ENCODE measurements at places on chromosomes 5 and 9.

DNA sequence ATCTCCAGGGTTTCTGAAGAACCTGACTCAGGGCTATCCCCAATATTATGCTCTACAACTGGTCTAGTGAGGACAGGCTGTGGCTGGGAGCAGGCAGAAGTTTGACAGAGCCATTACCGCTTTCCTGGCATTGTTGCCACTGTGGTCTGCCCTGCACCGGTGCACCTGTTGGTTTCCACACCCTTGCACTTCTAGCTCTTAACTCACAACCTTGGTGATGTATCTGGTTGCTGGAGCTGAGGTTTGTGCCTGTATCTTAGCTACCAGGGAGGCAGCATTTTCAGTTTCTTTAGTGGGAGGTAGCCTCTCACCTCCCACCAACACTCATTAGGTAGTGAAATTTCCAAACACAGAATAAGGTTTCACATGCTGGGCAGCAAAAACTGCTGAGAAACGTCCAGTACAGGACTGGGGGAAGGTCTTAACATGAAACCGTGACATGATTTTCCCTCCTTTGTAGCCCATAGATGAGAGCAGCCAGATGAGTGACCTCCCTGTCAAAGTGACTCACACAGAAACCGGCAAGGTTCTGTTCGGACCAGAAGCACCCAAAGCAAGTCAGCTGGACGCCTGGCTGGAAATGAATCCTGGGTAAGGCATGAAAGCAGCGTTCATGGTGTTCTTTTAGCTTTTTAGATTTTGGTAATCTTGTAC lies 57.7 kb downstream of the SMARCA2 start:
- DNase-seq, result no peak

- DNase-seq, result no peak
These were observed 52.2 kb upstream of the TESK1 start for GRCh38 chr9:35552837-35553236.

DNA sequence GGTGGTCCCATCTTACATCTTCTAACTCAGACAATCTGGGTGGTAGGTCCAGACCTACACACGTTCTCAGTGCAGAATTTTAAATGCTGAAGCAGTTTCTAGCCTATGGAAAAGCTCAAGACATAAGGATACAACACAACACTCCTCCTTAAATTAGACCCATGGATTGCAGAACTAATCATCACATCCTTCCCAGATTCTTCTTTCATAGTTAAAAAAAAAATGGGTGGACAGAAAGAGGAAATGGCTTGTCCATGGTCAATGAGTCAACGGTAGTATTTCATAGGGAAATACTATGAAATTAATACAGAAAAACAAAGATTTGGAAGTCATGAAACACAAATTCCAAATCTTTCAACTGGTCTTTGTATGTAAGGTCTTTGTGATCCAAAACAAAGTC lies 106.9 kb downstream of the PAPPA start:
- no peak for DNase-seq

DNA sequence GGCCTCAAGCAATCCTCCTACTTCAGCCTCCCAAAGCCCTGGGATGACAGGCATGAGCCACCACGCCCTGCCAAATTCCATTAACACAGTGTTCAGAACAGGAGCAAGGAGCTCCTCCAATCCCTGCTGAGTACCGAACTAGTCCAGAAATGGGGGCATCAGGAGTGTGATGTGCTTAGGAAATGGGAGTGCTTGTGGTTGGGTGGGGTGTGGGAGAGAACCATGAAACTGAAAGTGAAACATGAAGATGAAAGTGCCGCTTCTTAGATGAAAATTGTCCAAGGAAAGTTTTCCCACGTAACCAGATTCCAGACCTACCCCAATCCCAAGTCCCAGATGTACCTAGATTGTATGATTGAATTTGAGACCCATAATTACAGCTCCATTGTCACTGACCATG lies 16.7 kb upstream of the ZNF131 start:
- no peak for DNase-seq

GRCh38 chr5:177093082-177093712 lies 6.5 kb downstream of the FGFR4 start:
- no peak for DNase-seq

DNA sequence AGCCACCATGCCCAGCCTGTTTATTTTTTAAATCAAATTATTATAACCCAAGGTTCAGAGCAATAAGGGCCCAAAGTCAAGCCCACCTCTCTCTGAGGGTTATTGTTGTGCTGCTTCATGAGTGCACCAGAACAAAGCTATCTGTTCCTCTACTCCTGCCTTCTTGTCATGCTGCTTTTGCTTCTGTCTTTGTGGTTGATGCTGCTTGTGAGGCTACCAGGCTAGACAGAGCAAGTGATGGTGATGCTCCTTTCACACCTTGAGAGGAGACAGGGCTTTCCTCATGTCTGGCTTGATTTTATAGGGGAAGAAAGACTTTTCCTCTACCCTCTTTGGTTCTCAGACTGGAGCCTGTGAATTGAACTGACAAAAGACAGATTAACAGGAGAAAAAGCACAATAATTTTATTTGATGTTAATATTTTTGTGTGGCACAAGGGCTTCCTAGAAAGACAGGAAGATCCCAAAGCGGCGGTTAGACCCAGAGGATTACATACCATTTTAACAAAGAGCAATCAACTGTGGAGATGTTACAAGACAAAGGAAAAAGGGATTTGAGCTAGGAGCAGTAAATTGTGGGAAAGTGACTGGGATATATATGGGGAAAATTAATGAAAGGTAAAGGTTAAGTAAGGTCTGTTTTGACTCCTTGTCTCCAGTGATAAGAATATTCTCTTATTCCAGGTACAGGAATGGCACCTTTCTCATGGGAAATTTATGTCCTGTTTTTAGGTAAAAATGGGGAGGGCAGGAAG lies 4.4 kb upstream of the CD180 start:
- no peak for DNase-seq

- DNase-seq, result no peak
These were observed 27.8 kb downstream of the GSN start for GRCh38 chr9:121295662-121296191.

Measured in NCI-H187 treated with DMSO at 0.1 percent for 48 hours (cell line).